ENCODE measurements at places on chromosomes 5 and 9. TPM values are rescaled to one million over a fixed set of nuclear protein-coding genes. Genes with fewer than 3 reads are reported as not detected.
A peak's percentile ranks its signal among the peaks of the same experiment; 100 is the strongest.

DNA sequence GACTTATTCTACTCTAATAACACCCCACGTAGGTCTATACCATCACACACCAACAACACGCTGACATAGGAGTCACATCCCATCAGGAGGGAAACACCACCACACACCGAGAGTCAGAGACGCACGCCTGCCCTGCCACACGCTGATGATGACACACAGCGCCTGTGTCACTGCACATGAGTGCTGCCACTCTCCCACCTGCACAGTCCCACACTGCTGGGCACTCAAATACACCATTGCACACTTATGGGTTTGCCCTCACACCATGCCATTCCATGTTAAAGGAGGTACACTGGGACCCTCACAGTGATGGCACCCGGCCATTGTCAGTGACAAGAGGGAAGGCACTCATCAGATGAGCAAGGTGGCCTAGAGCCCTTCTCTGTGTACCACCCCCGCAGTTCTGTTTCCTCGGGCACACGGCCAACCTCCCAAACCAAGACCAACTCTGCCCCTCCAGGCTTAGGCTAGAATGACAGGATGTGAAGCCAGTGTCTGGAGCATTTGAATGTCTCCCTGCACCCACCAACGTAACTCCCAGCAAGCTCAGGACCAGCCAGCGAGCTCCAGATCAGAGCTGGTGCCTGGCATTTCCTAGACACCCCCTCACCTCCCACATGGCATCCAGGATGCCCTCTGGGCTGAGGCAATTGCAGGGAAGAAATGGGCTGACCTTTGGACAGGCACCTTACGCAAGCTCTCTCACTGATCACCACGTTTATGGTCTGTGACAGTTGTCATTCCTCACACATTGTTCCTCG lies 3.6 kb upstream of the CPLX2 start:
- no peak for DNase-seq

The PCDHA1 gene
- total RNA-seq: 2.7 TPM

DNA sequence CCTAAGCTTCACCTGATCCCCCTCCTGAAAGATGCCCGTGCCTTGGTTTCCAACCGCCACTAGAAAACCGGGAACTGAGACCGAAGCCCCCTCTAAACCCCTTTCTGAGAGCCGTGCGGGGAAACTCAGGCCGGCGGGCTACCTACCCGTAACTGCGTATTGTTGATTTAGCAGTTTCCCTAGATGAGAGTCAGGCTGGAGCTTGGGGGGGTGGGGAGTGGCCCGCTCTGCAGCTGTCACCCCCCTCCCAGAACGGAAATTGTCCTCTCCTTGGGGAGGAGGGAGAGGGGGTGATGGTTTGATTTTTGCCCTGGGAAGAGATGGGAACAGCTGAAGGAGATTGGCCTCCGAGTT lies 2.5 kb downstream of the CXXC5 start:
- DNase-seq: peak; percentile 69

DNA sequence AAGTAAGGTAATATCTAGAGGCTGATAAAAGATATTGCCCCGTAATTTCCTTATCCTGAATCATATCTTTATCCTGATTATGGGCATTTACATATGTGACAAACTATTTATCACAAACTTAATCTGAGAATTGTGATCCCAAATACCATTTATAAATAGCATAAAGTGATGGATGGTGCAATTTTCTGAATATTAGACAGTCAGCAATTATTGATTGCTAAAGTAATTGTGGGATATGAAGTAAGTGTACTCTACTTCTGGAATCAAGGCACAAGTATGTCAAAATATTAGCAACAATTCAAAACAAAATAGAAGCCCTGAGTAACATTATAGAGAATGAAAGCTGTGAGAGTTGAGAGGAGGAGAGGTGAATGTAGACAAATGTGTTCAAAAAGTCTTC lies 361.9 kb upstream of the CDH6 start:
- no peak for DNase-seq

- no peak for DNase-seq
These were observed 27.3 kb downstream of the NADK2 start for GRCh38 chr5:36214436-36214835.

- DNase-seq: no peak
These were observed 54.2 kb upstream of the HSPA9 start for GRCh38 chr5:138629392-138629791.

DNA sequence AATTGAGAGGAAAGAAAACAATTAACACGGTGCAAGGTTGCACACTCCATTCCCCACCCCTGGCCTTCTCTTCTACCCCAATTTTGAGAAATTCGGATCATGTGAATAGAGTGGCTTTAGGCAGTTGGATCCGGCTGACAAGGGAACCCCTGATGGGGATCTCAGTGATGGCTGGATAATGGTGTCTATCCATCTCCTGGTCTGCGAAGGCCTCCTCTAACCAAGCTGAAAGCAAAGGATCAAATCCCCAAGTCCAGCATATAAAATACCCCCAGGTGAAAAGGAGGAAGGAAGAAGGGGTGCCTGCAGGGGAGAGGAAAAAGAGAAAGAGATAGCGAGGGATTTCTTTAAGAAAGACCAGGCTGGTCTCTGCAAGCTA lies 16.0 kb downstream of the NR2F1 start:
- no peak for DNase-seq

- DNase-seq: no peak
These were observed 465.3 kb upstream of the ARRDC3 start for GRCh38 chr5:91848453-91848852.

The ARHGAP26 gene
- 177 TPM for total RNA-seq

The TLE1 gene
- 27.5 TPM for total RNA-seq

DNA sequence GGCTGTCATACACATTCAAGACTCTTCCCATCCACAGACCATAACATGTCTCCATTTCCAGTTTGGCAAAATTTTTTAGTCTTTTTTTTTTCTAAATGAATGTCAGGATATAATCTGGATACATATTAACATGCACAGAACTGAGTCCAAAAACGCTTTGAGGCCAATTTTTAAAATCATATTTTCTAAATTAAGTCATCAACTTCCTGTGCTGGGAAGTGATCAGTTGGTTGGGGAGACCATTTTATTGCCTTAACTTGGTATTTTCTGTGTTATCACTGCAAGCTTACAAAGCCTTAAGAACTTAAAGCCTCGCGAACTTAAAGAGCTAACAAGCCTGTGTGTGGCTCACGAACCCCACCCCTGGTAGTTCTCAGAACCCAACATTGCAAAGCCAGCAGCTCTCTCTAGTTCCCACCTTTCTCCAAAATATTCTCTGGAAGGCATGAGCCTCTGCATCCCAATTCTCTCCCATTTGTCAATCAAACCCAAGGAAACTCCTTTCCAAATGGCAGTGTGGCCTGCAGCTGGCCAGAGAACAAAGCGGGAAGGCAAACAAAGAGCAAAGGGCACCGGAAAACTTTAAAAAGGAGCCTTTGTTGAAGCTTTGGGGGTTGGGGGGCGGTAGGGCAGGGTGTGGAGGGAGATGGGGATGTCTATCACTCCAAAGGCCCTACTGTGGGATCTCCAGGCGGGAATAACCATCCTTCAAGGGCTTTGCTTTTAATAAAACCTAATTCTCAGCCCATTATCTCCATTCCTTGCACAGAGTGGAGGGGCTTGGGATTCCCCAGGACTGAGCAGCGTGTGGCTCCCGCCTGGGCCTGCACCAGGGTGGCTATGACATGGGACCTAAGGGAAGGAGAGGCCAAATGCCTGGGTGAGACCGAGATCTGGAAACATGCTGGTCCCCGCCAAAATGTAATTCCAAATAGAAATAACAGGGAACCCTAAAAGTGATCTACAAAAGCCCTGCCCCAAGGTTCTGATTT lies 65.0 kb downstream of the ROR2 start:
- no peak for DNase-seq

- DNase-seq: no peak
These were observed 98.4 kb downstream of the PHF2 start for GRCh38 chr9:93674580-93675335.

- no peak for DNase-seq
These were observed 75.8 kb upstream of the SARDH start for GRCh38 chr9:133813749-133814585.

The GABRA1 gene
- 128 TPM for total RNA-seq

DNA sequence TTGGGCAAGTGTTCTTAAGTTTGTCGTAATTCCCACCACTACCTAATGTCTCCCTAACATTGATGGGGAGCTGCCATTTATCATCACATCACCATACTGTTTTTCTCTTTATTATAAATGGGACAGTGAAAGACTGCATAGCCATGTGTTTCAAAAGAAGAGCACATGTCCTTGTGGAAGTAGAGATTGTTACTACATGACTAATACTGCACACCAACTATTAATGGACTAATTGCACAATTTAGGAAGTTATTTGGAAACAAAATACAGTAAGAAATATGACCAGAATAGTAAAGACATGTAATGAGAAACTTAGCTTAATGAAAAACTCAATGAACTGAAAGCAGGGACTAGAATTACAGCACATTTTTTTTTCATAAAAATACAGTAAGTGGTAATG lies 12.0 kb upstream of the ELOVL7 start:
- no peak for DNase-seq

DNA sequence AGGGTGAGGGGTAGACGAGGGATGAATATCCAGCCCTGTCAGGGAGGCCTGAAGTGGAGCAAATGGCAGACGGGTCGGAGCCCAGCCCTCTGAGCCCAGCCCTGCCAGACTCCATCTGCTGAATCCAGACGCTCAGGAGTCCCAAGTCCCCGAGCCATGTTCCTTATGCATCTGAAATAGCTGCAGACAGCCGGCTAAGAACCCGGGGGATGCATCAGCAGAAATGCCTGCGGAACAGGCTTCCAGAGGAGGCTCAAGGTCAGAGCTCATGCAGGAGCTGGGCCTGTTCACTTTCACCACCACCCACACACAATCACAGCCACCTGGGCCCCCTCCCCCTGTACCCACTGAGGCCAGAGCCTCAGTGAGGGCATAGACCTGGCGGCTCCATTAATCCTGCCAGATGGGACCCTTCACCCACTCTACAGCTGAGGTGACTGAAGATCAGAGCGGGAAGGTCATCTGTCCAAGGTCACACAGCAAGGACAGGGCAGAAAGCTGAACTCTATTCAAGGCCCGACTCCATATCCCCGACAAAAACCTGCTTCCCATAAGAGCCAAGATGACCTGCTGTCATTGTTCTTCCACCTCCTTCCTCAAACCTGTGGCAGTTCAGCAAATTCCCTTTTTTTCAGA lies 24.4 kb upstream of the AKNA start:
- no peak for DNase-seq

DNA sequence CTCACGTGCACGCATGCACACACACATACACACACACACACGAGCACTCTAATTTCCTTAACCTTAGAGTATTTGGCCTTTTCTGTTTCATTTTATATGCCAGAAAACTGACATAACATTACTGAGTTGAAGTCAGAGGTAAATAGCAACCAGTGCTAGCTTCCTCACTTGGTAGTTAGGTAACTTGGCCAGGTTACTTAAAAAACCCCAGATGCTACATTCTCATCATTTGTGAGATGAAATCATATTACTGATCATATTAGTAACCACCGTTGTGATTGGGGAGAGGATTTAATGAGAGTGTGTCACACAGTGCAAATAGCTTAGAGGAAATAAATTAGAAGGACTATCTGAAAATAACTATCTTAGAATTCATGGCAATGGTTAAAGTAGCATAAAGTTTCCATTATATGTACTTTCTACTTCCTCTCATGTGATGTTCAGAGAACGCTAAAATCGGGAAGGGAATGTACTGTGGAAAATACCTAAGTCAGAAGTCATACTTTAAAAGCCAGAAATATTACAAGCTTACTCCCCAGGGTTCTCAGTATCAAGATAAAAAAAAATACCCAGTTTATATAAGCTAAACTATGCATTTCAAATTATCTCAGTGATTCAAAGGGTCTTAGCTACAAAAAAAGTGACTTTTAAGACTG lies 120.5 kb downstream of the TUSC1 start:
- no peak for DNase-seq

- no peak for DNase-seq
These were observed 28.6 kb downstream of the C9orf153 start for GRCh38 chr9:86230858-86231257.

The ADAM19 gene
- 11.4 TPM for total RNA-seq

DNA sequence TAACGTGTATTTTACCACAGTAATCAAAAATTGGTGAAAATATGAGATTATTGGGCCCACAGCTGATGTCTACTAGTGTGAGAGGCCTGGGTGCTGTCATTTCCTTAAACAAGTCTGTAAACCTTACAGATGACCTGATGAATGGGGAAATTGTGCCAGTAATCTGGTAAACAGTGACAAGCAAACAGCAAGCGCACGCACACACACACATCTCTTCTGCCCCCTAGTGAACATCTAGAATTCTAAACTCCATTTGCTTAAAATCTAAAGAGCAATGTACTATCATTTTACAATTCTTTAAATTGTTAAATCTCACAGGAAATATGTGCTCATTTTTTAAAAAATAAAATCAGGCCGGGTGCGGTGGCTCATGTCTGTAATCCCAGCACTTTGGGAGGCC lies 7.5 kb upstream of the RAPGEF1 start:
- no peak for DNase-seq

The NIPBL gene
- 76.6 TPM for total RNA-seq

The PCDHGA11 gene
- 13.9 TPM for total RNA-seq

- no peak for DNase-seq
These were observed 3.2 kb upstream of the BTNL9 start for GRCh38 chr5:181036816-181037364.

GRCh38 chr5:30401479-30402058 lies 791.9 kb upstream of the CDH6 start:
- no peak for DNase-seq

GRCh38 chr5:150402229-150402773 lies 10.4 kb downstream of the CD74 start:
- no peak for DNase-seq

GRCh38 chr5:174563899-174564298 lies 160.5 kb upstream of the MSX2 start:
- no peak for DNase-seq

DNA sequence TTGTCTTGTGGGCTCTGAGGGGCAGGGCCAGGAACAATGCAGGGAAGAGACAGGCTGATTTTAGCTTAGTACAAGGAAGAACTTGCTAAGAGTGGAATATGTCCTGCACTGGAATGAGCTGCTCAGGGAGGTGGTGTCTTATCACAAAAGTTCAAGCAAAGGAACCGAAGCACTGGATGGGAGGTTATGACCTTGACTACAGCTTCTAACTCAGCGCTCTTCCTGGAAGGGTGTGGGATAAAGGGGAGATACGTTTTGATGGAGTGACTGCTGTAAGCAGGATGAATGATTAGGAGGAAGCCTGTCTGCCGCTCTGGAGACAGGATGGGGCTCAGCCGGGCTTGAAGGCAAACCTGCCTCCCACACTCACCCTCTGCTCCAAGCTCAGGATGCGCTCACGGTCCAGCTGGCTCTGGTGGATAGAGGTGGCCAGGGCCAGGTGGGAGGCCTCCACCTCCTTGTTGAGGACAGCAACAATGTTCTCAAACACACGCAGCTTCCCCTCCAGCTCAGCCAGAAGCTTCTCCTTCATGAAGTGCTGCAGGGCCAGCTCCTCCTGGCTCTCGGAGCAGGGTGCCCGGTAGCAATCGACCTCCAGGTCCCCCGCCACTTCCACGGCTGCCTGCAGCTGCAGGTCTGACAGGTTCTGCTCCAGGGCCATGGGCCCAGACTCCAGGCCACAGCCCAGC lies 13.5 kb downstream of the TRAF1 start:
- DNase-seq: no peak

The LCN9 gene
- total RNA-seq: not detected

The TLX3 gene
- total RNA-seq: not detected

Measured in dorsolateral prefrontal cortex (tissue), 122 donors.